Pons (tissue), 1 donor: ENCODE measurements at places on chromosomes 11 and 22.

- DNase-seq: no peak
These were observed 1245.7 kb downstream of the BRD1 start for GRCh38 chr22:48581796-48582469.

GRCh38 chr22:27997538-27997937 is 78.5 kb upstream of the PITPNB start:
- DNase-seq: no peak

DNA sequence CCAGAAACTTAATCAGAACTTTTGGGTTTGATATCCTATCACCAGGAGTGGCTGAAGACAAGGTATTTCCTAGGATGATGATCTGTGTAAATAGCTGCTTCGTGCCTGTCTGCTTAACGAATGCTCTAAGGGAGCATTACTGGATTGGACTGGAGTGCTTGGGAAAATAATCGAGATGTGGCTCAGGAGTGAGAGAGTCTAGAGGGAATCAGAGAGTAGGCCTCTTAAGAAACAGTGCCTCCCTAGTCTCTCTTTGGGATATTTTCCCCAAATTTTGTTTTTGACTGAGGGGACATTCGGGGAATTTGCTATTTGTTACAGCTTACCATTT is 2.5 kb downstream of the MAML2 start:
- DNase-seq: peak; percentile 51

DNA sequence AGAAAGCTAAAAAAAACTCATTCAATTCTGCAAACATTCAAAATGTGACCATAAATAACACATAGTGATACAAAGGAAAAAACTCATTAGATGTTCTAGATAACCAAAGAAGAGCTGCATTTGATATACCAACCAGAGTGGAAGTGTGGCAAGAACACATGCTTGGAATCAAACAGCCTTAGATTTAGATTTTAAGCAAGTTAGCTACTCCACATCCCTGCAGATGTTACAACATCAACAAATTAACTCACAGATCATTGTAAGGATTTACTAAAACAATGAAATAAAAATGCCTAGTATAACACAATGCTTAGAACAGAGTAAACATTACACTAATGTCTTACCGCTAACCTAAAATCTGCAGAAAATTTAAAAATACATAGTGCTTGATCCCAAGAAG is 114.0 kb upstream of the AKIP1 start:
- no peak for DNase-seq

GRCh38 chr11:117908109-117908895 is 20.9 kb downstream of the TMPRSS13 start:
- DNase-seq: no peak

GRCh38 chr11:130653838-130654636 is 205.6 kb downstream of the ADAMTS15 start:
- peak; percentile 30 for DNase-seq

DNA sequence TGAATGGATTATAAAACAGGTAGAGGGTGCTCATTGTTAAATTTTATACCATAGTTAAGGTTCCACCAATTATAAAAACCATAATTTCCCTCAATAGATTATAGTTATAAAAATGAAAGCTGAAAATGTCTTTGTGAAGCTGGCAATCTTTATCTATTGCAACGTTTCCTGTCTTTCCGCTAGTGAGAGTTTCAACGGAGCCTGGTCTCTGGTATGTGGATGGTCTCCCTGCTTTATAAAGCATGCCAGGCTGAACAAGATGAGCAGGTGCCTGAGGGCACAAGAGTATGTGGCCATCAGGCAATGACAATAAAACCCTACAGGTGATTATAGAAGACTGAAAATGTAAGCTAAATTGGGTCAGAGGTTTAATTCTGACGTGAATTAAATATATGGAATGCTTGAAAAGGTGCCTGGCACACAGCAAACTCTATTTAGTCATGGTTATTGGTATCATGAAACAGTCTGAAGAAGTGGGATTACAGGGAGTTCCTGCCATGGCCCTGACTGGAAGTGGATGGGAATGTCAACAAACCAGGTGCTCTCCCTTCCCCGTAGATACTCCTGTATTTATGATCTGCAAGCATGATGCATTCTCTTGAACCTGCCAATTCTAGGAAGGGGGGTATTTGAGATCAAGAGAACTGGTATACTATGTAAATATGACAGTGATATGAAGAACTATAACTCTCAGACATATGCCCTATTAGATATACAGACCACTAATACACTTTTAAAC is 115.7 kb downstream of the ENTHD1 start:
- DNase-seq: no peak

DNA sequence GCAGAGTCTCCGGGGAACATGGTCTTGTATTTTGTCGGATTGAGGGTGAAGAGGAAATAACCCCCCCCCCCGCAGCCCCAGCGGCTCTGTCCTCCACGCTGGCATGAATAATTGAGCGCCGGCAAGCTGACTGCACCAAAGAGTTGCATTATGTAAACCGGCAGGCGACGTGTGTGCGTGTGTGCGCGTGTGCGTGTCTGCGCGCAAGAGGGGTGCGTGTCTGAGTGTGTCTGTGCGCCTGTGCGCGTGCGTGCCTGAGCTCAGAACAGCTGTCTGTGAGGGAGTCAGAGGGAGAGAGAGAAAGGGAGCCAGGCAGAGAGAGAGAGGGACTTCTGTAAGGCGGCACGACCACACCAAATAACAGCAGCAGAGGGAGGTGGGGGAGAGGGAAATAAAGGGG is 94.4 kb downstream of the SCN3B start:
- DNase-seq: peak; percentile 61

DNA sequence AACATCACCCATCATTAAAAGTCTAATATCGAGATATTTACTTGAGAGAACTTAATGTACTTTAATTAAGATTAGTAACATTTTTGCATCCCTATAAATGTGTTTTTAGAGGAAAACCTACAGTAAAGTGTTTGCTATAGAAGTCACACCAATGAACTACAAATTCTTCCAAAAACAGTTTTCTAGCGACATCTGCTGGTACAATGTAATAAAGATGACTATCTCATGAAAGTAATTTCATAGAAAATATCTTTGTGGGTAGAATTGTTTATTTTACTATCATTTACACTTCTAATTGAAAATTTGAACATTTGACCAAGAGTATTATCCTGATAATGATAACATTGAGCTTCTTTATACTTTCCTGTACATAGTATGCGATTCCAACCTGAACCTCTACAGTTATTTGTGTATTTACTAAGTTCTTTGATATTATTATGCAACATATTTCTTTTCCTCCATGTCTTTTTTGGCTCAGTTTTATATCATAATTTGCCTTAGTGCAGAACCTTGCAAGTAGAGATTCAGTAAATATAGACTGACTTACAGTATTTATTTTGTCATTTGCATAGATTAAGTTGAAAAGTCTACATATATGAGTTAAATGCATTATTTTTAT is 252.7 kb downstream of the TMEM135 start:
- peak; percentile 64 for DNase-seq

GRCh38 chr11:31259797-31260196 is 109.7 kb downstream of the DCDC1 start:
- no peak for DNase-seq

DNA sequence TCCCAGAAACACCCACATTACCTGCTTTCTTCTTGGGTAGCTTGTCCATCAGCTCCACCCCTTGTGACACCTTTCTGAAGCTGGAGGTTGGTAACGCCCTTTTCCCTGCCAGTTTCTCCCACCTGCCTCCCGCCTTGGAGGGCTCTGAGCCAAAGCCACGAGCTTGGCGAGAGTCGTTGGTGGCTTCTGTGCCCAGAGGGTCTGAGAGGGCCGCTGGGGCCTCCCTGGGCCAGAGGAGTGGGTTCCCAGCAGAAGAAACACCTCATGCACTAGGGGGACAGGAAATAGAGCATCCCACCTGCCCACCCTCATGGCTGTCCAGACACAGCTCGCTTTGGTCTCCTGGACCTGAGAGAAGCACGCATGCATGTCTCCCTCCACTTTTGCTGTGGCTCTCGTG is 37.9 kb downstream of the B3GAT1 start:
- no peak for DNase-seq

GRCh38 chr11:41866525-41866924 is 407.1 kb upstream of the LRRC4C start:
- no peak for DNase-seq

DNA sequence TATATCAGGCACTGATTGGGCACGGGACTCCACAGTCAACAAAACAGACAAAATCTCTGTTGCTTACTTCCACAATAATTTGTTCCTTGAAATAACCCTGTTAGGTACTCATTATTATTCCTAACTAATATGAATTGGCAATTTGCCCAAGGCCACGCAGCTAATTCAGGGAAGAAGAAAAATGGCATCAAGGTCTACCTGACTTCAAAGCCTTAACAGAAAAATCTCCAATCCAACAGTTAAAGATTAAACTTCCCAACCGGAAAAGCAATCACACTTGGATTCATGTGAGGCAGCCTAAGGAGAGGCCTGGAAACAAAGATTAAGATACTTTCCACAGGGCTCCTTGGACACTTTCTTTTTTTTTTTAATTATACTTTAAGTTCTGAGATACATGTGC is 68.9 kb downstream of the PRCP start:
- DNase-seq: no peak

DNA sequence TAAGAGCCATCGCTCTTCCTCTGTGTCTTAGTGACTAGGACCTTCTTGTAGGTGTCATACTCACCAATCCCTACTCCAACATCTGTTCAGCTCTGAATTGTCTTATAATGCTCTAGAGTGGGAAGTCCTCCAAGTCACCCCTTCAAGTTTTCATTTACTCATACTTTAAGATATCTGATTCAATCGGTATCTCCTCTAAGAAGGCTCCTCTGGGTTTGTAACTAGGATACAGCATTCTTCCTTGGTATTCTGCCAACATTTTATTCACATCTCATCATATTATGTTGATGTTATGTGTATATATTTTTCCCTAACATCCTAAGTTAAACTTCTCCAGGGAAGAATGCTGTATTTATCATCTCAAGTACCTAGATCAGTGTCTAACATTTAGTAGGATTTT is 662.1 kb downstream of the NTM start:
- no peak for DNase-seq

- DNase-seq: no peak
These were observed 1.8 kb downstream of the BSCL2 start for GRCh38 chr11:62705413-62705812.

- DNase-seq: no peak
These were observed 21.0 kb downstream of the ENTHD1 start for GRCh38 chr22:39872548-39872947.

GRCh38 chr11:35105319-35106079 is 33.5 kb upstream of the CD44 start:
- DNase-seq: no peak

GRCh38 chr22:22026157-22026831 is 43.7 kb upstream of the TOP3B start:
- DNase-seq: no peak

GRCh38 chr11:120815319-120816100 is 208.4 kb upstream of the TBCEL start:
- DNase-seq: no peak

DNA sequence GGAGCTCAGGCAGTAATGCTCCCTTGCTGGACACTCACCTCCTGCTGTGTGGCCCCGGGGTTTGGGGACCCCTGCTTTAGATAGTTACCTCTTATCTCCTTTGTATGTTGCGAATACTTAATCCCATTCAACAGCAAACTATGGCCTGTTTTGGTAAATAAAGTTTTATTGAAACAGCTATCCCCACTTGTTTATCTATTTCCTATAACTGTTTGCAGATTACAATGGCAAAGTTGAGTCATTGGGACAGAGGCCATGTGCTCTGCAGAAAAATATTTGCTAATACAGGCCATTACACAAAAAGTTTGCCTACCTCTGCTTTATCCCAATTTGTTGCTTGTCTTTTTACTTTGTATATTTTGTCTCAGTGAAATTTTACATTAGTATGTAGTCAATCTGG is 68.4 kb downstream of the CACNA1I start:
- DNase-seq: no peak

DNA sequence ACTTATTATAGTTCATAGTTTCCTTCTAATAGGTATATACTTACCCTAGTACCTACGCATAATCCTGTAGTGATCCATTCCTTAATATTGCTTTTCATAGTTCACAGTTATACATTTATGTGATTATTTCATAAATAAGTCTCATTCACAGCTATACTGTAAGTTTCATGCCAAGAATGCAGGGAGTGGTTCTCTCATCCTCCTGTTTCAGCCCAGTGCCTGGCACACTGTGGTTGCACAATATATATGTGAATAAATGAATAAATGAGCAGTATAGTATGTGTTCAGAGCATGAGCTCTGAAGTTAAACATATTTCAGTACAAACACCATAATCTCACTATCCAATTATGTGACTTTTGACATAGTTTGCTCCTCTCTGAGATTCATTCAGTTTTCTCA is 115.8 kb downstream of the MAML2 start:
- DNase-seq: no peak
